Amygdala (tissue), 56 donors: ENCODE measurements at places on chromosomes 16 and 17.

DNA sequence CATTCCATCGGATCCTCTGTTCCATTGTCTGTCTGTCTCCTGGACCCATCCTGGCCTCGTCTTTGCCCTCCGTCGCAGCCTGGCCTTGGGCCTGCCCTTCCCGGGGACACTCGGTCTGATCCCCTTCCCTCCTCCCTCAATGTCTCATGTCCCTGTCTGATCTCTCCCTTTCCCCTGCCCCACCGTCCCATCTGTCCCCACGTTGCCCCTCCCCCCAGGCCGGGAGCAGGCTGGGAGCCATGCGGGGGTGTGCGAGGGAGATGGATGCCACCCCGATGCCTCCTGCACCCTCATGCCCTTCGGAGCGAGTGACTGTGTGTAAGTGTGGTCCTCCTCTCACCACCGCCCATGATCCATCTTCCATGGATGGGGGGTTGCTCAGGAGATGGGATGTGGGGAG lies 5.3 kb upstream of the ATP2A1 start:
- DNase-seq = no peak

GRCh38 chr16:19879241-19879792 lies 5.3 kb downstream of the GPRC5B start:
- DNase-seq = peak; percentile 61

GRCh38 chr16:17469011-17469740 lies 1.6 kb downstream of the XYLT1 start:
- no peak for DNase-seq

DNA sequence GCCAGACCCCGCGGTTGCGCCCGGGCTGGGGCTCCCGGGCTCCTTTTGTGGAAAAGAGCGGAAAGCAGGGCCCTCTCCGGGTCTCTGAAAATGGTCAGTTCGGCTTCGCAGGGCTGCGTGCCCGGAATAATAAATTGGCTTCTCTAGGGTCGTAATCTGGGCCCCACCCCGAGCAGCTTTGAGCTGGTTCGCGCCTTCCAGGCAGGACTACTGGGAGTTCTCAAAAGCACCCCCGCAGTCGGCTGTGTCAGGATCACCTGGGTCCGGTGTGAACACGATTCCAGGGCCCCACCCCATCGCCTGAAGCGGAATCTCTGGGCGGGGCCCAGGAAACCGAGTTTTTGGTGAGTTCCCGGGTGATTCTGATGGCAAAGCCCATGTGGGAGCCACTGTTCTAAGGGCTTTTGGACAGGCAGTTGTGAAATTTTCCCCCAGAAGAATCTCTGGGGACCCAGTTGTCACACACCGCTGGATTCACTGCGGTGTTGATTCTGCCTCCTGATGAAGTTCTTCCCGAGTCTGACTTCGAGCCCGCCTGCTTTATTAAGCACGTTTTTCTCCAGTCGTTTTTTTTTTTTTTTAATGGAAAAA lies 77.0 kb downstream of the MRC2 start:
- DNase-seq = no peak

DNA sequence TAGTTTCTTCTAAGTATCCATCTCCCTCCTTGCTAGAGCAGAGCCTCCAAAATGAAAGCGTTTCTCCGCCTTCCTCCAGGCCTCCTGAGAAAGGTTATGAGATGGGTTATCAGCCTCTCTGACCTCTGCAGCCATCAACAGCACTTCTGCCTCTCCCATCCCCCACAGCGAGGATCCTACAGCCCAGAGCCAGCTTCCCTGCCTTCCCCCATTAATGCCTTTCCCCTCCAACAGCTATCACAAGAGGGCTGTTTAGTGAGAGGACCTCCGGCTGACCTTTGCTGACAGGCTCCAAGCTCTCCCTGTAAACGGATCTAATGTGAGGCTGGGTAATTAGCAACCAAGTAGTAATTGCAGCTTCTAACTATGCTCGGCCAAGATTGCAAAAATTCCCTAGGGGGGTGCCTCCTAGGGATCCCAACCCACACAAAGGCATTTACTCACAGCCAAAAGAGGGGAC lies 55.8 kb downstream of the ZFHX3 start:
- DNase-seq = no peak

GRCh38 chr17:39745335-39746144 lies 7.8 kb downstream of the GRB7 start:
- no peak for DNase-seq

DNA sequence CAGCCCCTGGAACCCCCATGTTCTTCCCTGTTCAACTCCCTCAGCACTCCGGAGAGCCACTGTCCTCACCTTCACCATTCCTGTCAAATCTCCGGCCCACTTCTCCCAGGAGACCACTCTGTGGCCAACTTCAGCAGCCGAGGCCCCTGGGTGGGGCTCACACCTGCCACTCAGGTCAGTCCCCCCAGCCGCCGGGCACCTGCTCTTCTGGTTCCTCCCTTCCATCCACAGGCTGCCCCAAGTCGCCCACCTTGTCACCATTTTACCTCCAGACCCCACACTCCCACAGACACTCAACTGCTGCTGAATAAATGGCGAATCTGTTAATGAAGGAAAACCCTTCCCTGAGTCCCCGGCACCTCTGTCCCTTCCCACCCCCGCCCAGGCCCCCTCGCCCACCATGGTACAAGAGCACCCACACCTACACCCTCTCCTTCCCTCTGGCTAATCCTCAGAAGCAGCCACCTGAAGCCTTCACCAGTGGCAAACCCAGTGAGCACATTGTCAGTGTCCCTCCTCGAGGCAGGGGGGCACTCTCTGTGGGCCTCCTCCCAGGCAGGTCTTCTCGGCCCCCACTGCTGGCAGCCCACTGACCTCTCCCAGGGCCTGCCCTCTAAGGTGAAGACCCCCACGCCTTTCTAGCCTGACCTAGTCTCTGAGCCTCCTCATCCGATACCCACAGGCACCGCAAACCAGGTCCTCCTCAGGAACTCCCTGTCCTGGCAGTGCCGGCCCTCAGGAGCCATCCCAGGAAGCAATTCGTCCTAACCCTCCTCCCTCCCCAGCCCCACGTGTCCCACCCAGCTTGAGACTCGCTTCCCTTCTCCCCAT lies 8.2 kb downstream of the CANT1 start:
- DNase-seq = no peak

- DNase-seq = no peak
Observed at GRCh38 chr16:30910427-30911029, 12.8 kb upstream of the FBXL19 start.
